T-helper 17 cell (primary cell): ENCODE measurements at places on chromosomes 12 and 14.

GRCh38 chr14:51954031-51954430 lies 35.3 kb upstream of the RTRAF start:
- no peak for DNase-seq

- no peak for DNase-seq
Measured at GRCh38 chr14:40576880-40577478, 1029.7 kb upstream of the LRFN5 start.

GRCh38 chr12:76940671-76941445 lies 62.0 kb upstream of the CSRP2 start:
- DNase-seq, result no peak

- DNase-seq, result no peak
Measured at GRCh38 chr12:5565933-5566599, 134.2 kb downstream of the NTF3 start.

- DNase-seq, result no peak
Measured at GRCh38 chr12:3975652-3976051, 102.5 kb upstream of the PARP11 start.

GRCh38 chr12:5280086-5280485 lies 151.8 kb upstream of the NTF3 start:
- no peak for DNase-seq

DNA sequence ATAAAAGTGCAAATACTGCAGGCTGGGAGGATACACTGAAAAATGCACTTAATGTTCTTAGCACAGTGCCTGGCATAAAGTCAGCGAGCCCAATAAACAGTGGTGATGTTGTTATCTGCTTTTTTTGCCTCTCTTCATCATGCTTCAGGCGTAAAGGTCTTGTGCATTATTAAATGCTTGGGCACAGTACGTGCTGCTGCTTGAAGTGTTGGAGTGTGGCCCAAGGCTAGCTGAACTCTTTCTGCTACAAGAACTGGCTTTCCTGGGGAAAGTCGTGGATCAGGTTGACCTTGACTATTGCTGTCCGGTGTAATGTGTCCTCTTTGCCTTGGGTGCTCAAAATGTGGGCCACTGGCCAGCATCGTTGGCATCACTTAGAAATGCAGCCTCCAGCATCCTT lies 43.0 kb downstream of the SMOC1 start:
- no peak for DNase-seq

DNA sequence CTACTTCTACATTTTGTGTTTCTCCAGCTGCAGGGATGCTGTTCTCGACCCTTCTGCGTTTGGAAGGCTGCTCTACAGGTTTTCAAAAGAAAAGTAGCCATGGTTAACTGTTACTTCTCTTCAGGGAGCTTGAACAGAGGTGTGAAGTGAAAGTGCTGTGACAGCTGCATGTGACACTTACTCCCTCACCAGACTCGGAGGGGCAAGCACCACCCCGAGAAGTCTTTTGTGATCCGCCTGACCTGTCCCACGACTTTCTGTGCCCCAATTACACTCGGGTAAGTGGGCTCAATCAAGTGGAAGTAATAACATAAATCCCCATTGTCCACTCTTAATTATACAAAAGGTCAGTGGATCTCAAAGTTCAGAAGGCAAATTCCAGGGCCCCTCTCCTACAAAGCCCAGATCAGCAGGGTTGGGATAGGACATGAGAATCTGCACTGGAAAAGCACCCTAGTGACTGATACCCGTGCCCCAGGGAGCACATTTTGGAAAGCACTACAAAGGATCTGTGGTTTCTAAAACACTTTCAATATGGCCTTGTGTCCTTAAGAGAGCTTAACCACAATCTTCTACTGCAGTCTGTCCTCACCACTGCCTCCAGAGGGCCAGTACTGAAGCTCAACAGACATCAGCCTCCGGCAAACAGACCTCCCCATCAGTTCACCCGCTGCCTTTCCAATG lies 11.5 kb downstream of the FICD start:
- no peak for DNase-seq

DNA sequence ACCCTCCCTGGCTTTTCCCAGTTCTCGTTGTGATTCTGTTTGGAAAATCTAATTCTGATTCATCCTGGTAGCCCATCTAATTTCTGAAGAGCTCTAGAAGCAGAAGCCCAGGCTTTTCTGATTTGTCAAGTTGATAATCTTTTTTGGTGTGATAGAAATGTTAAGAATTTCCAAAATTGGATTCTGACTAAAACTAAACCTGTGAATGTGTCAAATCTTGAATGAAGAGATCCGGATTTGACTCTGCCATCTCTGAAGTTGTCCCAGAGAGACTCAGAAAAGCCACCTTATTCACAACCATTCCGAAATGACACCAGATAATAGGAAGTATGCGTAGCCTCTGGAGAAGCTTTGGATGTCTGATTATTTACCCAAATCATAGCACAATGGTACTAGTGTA lies 12.8 kb upstream of the CISTR start:
- no peak for DNase-seq

DNA sequence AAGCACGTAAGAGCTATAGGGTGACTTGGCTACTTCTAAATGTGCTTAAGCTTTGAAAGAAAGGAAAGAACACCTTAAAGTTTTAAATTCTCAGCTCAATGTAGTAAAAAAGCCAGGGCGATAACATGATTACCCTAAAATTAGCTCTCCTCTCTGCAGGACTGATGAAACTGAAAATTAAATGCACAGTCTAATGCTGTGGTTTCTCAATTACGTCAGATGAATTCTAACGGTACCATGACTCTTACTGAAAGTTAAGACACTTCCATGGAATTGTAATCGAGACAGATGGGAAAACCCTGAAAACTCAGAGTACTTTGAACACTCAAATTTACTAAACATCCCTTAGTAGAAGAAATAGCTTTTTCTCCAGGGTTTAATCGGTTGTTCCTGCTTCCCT lies 25.9 kb upstream of the PRKD1 start:
- no peak for DNase-seq

DNA sequence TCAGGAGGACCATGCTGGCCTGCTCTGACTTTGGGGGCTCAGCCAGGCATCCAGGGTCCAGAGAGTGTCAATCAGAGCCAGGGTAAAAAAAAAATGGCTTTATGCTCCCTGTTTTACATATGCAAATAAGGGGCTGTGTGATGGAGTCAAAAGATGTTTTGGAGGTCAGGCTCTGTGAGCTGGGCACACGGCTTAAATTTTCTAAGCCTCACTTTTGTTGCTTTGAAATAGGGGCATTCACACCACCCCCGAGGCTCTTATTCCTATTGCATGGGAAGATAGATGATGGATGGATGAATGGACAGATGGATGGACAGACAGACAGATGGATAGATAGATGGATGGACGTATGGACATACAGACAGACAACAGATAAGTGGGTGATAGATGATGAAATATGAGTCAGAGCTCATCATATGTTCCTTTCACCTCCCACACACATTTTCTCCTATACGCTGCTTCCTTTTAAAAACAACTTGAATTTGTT lies 42.7 kb downstream of the RIN3 start:
- no peak for DNase-seq

GRCh38 chr12:56124133-56124532 lies 3.9 kb upstream of the ESYT1 start:
- no peak for DNase-seq

DNA sequence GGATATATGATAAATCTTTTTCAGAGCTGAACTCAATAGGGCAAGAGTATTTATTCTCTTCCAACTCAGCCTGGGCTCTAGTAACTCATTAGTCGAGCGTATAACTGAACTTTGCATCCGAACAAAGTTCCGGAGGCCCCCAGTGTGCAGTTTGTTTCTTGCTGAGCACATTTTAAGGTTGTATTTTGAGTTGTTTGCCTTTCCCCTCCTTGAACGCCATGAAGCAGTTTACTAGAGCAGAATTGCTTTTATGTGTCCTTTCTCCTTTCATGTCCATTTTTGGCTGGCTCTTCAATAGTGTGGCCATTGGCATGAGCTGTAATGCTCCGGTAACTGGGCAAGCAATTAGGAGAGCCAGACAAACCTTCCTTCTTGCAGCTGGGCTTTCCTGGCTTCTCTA lies 105.3 kb downstream of the WIF1 start:
- no peak for DNase-seq

- DNase-seq, result no peak
Measured at GRCh38 chr14:34049790-34050189, 98.9 kb upstream of the EGLN3 start.
